AG08396 (cell line): ENCODE measurements at places on chromosomes 4 and X.

GRCh38 chrX:27186671-27187070 lies 276.5 kb downstream of the PPP4R3C start:
- peak; percentile 3 for DNase-seq

- DNase-seq: no peak
Measured at GRCh38 chrX:1144293-1144692, 68.2 kb downstream of the CRLF2 start.

DNA sequence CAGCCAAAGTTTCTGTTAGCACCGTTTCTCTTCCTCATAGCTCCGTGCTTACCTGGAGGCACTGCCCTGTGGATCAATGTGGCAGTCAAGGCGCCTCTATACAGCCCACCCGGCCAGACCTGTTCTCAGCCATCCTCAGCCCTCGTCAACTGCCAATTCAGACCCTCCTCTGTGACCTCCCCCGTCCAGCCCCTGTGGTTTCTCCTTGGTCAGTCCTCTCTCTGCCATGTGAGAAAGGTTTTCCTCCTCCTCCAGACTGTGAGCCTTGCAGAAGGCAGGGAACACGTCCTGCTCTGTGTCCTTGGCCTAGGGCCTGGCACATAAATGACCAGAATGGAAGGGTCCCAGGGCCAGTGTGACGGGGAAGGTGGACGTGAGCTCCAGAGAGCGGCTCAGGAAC lies 174.6 kb upstream of the PSAPL1 start:
- DNase-seq: no peak

- no peak for DNase-seq
Measured at GRCh38 chrX:147602176-147602696, 309.5 kb upstream of the FMR1 start.

DNA sequence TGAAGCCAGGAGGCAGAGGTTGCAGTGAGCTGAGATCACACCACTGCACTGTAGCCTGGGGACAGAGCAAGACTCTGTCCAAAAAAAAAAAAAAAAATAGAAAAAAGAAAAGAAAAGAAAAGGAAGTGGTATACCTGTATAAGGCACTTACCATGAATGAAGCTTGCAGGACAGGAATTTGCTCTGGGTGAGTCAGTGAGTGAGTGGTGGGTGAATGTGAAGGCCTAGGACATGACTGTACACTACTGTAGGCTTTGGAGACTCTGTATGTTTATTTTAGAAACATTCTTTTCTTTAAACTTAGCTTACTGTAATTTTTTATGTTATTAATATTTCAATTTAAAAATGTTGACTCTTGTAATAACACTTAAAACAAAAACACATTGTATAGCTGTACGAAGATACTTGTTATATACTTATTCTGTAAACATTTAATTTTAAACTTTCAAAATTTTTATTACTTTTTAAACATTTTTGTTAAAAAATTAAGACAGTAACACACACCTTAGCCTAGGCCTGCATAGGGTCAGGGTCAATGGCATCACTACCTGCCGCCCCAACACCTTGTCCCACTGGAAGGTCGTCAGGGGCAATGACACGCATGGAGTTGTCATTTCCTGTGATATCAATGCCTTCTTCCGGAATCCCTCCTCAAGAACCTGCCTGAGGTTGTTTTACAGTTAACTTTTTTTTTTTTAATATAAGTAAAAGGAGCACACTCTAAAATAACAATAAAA lies 78.7 kb downstream of the CLNK start:
- DNase-seq: no peak

DNA sequence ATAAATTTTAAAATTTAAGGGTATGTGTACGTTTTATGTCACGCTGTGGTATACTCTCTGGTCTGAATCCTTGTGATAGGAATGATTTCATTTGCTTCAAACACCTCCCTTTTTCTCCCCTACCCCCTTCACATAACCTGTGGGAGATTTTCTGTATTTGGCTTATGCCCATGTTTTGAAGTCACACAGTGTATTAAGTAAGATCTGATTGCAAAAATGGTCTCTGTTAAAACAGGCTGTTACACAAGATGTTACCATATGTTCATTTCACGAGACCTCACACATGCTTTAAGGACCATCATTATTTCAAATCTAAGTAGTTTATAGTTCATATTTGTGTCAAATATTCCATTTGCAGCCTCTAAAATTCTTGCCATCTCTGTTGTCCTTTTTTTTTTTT lies 63.5 kb downstream of the TMEM131L start:
- DNase-seq: no peak

GRCh38 chr4:121789960-121790829 lies 10.9 kb upstream of the EXOSC9 start:
- no peak for DNase-seq

DNA sequence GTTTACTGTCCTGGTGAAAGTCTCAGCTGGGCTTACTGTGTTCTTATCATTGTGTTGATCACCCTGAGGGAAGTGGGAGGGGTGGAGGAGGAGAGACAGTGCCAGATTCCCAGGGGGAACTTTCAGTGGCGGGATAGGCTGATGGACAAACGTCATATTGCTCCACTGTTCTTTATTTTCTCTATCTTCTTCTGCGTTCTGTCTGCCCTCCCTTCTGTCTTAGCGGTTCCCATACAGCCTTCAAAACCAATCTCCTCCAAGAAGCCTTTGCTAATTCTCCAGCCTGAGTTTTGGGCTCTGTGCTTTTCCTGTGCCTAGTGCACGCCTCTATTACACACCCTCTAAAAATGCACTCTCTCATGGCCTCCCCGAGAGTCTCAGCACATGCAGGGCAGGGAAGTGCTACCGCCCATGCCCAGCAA lies 448.7 kb upstream of the FAT1 start:
- DNase-seq: peak; percentile 65

- DNase-seq: no peak
Measured at GRCh38 chr4:122403861-122404260, 25.1 kb downstream of the ADAD1 start.

DNA sequence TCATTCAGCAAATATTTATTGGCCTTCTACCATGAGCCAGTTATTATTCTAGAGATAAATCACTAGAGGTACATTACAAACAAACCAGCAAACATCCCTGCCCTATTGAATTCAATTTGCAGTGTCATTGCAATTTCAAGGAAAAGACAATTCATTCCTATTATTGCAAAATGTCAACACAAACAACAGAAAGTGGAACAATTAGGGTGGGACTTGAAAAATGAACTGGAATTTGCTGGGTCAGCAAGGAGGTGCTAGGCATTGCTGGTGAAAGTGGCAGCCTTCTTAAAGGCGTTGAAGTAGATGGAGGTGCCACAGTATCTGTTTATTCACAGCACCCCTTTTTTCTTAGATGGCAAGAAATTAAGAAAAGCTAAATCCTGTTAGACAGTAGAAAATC lies 224.0 kb upstream of the BMP3 start:
- no peak for DNase-seq

DNA sequence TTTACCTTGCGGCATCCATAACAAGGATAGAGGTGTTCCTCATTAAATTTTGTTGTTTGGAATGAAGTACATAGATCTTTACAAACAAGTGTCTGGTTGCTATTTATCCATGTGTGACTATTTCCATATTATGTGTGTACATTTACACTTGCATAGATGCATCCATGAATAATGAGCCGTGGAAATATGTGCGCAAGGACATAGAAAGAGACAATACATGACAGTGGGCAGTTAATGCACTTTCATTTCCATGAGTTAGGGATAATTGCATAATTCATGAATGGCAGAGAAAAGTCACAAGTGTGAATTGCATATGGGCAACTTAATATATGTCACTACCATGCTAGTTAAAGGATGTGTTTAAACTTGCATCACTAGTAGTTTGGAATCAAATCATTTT lies 338.2 kb upstream of the PITX2 start:
- no peak for DNase-seq

DNA sequence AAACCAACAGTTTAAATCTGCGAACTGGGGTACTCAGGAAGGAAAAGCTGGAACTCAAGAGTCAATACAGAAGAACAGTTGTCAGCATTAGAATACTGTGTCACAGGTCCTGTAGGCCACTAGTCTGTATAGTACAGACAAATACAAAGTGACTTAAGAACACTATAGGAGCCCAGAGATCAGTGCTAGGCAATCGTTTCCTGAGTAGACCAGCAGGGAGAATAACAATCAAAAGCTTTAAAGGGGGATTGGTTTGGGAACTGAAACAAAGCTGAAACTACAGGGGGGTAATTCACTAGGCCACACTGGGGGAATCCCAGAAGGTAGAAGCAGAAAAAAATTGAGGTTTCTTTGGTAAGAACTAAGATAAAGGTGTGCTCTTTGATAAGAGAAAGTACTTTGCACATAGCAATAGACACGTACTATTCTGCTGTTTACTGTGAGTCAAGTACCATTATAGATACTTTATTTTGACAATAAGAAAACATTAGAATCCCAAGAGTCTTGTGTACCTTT lies 339.7 kb downstream of the PCDH19 start:
- DNase-seq: no peak

DNA sequence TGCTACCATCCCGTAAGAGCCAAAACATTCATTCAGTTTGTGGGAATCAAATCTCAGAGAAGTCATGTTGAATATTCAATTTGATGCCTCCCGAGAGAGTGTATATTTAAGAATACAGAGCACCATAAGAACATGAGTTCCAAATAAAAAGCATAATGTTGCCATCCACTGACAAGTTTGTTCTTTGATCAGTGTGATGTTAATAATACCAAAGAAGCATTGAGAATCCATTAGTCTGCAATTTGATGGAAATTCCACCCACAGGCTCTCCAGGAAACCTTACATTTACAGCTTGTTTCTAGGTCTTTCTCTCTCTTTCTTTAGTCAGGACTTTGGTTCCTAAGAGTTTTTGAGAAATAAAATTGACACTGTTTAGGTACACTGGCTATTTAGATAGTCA lies 200.6 kb upstream of the SFRP2 start:
- DNase-seq: no peak

DNA sequence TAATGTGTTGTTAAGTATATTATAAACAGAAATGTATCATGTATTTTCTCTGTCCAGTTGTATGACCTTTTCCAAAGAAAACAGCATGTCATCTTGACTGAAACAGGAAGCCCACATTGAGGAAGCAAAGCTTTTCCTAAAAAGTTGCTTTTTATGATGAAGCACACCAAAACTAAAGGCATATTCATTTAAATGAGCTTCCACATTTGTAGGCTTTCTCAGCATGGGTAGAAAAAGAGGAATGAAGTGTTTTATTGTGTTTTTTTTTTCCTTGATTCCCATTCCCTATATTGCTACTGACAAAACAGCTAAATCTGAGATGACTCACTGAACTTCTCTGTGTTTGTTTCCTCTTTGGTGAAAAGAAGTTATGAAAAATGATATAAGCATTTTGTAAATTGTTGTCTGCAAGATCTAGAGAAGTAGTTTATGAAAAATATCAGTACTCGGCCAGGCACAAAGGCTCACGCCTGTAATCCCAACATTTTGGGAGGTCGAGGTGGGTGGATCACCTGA lies 32.5 kb upstream of the FRAS1 start:
- no peak for DNase-seq

GRCh38 chr4:108556588-108557200 lies 63.7 kb upstream of the RPL34 start:
- DNase-seq: no peak

DNA sequence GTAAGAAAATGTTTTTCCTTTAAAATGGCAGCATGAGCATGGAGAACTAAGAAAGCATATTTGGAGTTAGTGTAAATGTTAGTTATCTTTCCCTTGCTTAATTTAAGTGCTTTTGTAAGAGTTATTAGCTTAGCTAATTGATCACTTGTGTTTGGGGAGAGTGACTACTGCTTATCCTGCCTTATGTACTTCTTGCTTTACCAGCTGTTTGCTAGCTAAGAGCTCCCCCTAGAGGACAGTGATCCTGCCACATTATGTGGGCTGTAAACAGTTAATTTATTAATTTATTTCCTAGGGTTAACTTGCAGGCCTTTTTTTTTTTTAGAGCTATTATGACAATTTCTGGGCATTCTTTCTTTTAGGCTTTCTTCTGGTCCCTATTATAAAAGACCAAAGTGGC lies 435.8 kb downstream of the MAGEB5 start:
- no peak for DNase-seq

GRCh38 chr4:83657336-83657735 lies 121.4 kb downstream of the GPAT3 start:
- DNase-seq: no peak

- DNase-seq: peak; percentile 12
Measured at GRCh38 chr4:109472343-109472761, 38.7 kb downstream of the SEC24B start.

GRCh38 chrX:23935106-23935505 lies 27.3 kb downstream of the CXorf58 start:
- DNase-seq: no peak

DNA sequence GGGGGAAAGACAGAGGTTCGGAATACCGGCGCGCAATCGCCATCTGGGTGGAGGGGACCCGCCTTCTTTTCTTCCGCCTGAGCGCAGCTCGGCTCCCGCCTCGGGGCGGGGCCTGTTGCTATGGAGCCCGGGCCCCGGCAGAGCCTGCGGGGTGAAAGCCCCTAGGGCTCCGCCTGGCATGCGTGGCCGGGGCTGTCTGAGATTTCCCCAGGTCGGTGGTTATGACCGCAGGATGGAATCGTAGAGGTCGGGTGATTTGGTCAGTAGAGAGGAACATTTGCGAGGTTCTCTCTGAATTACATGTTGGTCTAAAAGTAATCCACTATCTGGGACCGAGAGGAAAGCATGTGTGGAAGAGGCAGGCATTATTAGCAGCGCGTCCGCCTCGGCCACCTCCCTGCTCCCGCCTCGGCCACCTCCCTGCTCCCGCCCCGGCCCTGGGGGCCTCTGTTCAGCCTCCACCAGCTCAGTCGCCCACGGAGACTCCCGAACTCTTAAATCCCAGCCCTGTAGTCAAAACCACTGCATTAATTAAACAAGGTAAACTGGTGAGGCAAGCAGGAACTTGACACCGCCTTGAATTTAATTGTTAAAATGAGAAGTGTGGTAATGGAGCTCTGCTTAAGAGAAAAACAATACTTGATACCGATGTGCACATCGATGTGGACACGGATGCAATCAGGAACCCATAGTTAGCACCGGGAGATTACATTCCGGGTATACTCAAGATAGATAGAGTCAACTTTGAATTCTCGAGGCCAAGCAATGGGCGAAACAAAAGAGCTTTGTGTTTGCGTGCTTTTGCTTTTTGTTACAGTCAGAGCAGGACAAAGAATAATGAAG lies 45.2 kb downstream of the TRIM2 start:
- peak; percentile 94 for DNase-seq
